ENCODE measurements at places on chromosomes 13 and 19.

DNA sequence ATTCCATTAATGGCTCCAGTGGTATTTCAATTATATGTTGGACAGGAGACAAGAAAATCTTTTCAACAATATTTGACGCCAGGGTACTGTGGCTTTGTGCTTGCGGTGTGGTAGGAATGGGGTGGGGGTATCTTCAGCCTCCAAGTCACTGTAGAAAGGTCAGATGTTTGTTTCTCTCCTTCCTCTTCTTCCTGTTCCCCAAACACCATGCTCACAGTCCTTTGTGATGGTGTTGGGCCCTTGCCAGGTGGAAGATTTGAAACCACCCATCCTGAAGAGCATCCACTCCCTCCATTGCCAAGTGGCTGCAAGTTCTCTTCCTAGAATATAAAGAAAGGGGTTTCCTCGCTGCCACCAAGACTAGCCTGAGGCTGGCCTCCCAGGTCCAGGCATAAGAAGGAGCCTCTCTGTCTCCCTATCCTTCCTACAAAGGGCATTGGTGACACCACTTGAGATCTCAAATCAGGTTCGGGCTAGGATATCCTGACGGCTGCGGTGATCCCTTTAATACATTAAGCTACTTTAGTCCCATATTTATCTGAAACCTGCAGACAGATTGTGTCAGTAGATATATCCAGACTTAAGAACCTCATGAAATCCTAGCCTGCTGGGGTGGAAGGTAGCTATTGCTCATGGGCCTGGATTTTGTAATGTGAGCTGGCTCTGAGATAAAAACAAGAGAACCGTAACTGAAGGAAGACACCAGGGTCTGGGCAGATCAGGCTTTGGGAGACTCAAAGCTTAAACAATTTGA, 64.3 kb upstream of the SIAH3 start:
- DNase-seq: no peak

GRCh38 chr19:340620-341385, 3.8 kb downstream of the MIER2 start:
- no peak for DNase-seq

- DNase-seq: no peak
These were observed 1.5 kb downstream of the TUBGCP3 start for GRCh38 chr13:112586334-112586960.

GRCh38 chr19:17450264-17451075, 2.0 kb upstream of the TMEM221 start:
- peak; percentile 66 for DNase-seq

Measured in activated CD4-positive, alpha-beta T cell treated with anti-CD3 and anti-CD28 coated beads, Interleukin-2, amount 50 U/mL, for 24 hours (primary cell).